Endodermal cell (in vitro differentiated cells): ENCODE measurements at places on chromosomes 11 and 22. TPM values are rescaled to one million over a fixed set of nuclear protein-coding genes. Genes with fewer than 3 reads are reported as not detected.

DNA sequence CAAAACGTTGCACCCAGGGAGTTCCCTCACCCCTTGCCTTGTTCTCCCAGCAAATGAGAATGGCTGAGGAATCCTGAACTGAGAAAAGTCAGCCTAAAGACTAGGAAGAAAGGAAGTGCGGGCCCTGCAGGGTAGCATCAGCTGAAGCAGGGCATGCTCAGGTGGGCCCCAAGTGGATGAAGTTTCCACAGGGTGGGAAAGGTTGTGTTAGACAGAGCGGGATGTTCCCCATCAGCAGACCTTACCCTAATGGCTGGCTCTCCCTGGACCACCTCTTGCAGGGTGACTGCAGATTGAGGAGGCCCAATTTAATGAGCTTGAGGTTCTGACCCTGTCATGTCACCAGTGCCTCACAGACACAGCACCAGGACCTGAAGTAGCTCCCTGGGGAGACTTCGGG lies 81.5 kb upstream of the MYOD1 start:
- DNase-seq = peak; percentile 24

The OR52A1 gene
- total RNA-seq = 2.5 to 4.0 TPM (median 3.4 TPM) in 3 replicates

- peak; percentile 90 for DNase-seq
These were observed 43.0 kb upstream of the USP47 start for GRCh38 chr11:11798586-11799438.

DNA sequence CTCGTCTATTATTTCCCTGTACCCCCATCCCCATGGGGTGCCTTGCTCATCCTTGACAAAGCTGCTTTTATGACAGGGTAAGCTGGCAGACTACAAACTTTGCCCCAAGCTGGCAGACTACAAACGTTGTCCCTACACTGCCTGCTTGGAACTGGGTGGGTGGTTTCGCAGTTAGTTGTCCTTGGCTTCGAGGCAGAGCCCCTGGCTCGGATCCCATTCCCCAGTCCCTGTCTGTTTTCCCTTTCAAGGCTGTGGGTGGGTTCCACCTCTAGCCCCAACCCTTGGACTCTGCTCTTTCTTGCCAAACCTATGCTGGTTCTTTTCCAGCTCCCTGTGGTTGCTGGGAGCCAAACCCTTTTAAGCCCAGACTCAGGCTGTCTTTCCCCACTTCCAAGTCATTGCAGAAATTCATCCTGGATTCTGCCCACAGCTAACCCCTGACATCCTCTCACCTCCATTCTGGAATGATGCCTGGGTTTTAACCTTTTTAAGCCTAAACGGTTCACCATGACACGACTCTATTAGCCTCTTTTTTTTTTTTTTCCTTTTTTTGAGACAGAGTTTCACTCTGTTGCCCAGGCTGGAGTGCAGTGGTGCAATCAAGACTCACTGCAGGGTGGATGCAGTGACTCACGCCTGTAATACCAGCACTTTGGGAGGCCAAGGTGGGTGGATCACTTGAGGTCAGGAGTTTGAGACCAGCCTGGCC lies 9.2 kb upstream of the RBM14 start:
- DNase-seq = no peak

DNA sequence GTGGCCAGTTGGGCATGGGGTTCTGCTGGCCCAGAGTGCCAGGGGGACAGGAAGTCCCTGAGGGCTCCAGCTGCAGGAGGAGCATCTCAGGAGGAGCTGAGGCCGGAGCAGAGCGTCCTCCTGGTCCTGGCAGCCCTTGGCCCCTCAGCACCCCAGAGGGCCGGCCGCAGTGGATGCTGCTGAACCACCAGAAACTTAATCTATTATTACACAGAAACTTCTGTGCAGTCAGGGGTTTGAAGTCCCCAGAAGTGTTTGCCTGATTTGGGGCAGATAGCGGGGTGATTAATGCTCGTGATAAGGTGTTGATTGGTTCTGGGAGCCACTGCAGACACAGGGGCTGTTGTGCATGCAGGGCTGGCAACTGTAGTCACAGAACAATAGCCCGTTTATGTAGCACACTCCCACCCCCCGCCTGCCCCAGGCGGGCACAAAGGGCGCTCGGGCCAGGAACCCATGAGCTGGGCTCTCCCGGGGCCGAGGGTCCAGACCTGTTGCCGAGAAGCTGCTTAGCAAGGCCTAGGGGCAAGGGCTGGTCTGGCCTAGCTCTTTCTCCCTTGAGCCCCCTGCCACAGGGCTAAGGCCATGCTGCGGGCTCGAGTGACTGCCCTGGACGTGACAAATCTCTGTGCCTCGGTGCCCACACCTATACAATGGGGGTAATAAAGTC lies 29.0 kb upstream of the KCNQ1OT1 start:
- no peak for DNase-seq

DNA sequence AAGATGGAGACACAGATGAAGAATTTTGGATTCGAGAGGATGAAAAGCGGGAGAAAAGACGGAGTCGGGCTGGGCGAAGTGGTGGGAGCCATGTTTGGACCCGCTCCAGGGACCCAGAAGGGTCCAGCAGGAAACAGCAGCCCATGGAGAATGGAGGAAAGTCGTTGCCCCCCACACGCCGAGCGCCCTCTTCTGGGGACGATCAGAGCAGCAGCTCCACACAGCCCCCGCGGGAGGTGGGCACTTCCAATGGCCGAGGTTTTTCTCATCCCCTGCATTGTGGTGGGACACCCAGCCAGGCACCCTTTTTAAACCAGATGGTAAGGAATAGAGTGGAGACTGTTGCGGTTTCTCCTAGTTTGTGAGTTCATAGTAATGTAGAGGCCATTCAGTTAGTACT lies 22.8 kb upstream of the SLC25A18 start:
- peak; percentile 78 for DNase-seq

- no peak for DNase-seq
These were observed 46.8 kb downstream of the BBOX1 start for GRCh38 chr11:27087432-27087831.

The MMP12 gene
- not detected in 2 replicates for total RNA-seq

DNA sequence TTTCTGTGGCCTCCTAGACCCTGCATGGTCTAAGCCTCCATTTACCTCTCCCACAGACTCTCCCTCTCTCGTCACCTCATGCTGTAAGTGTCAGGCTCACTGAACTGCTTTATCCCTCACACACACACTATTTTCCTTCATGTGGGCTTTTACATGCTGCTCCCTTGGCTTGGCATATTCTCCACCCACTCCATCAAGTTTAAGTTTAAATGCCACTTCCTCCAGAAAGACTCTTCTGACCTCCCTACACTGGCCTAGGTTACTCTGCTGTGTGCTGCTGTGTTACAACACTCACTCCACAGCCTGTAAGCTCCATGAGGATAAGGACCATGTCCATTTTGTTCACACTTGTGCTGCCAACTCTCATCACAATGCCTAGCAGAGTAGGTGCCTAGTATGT lies 2.5 kb downstream of the DCHS1 start:
- no peak for DNase-seq

DNA sequence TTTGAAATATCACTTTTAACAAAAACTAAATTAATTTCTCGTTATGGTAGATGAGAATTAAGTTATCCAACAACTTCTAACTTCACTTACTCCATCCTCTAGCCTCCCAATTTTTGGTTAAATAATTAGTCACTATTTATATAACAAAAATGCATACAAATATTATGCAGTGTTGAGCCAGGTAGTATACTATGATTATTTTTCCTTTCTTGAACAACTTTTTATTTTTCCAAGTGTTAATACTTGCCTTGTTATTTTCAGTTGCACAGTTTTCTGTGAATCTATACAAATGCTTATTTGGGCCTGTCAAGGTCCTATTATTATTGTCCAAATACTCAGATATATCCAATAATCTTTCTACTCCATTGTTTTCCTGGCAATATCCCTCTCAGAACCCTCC lies 19.9 kb upstream of the CCDC83 start:
- no peak for DNase-seq
